ENCODE measurements at places on chromosomes 6 and 20.

- DNase-seq: no peak
Observed at GRCh38 chr6:157266274-157267101, 56.8 kb downstream of the TMEM242 start.

- no peak for DNase-seq
Observed at GRCh38 chr20:43844778-43845614, 69.7 kb upstream of the TOX2 start.

DNA sequence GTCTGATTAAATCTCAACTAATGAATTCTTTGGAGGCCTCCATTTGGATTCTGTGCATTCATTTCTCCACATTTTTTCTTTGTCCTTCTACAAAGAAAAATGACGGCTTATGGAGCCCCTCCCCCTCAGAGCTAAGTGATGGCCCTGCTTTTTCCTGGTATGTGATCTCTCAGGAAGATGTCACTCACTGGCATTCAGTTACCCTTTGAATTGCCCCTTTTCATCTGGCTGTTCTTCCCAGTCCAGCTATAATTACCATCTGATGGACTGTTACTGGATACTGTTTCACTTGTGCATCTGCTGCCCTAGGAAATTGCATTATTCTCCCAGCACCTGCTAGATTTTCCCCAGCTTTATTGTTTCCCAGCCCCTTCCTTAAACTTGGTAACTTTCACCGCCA lies 151.9 kb downstream of the CFAP61 start:
- DNase-seq: no peak

DNA sequence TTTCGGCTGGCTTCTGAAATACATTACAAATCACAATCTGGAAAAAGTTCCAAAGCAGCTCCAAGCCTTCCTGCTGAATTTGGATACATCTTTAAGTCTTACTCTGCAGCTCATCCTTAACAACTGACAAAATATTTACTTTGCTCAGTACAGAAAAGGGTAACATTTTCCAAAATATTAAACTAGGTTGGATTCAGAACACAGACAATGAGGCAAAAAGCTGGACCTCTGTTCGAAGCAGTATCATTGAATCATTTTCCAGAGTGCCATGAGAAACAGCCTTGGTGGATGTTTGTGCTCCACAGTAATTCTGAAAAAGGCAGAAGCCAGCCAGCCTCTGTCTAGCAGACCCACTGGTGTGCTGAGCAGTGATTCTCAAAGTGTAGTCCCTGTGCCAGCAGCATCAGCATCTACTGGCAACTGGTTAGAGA lies 162.1 kb downstream of the AIG1 start:
- DNase-seq: no peak

DNA sequence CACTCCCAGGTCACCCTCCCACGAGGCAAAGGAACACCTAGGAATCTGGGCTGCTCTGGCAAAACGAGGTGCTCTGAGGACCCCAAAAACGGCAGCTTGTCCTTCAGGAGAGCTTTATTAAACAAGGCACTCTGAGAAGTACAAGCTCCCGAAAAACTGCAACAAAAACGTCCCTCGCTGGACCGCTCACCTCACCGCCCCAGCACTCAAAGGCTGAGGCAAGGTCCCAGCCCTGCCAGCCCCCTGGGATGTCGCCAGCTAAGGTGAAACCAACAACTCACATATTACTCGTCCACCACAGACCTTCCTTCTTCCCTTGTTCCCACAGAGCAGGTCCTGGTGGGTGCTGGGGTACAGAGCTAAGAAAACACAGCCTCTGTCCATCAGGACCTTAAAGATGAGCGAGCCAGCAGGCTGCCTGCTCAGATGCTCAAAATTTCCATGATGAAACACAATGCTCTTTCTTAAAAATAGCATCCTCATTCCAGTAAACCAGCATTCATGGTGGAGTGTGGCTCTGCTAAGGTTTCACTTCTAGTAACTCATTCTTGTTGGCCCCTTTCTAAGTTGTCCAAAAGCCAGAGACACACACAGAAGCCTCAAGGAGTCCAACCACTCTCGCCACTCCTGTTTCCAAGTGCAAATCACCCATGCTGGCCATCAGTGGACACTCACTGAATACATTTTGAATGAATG lies 35.9 kb downstream of the ATP9A start:
- no peak for DNase-seq

GRCh38 chr6:14727494-14728395 lies 518.1 kb upstream of the JARID2 start:
- no peak for DNase-seq

GRCh38 chr6:39419607-39420006 lies 97.1 kb upstream of the KCNK16 start:
- DNase-seq: no peak

All from endothelial cell (in vitro differentiated cells).